GM23248 (cell line): ENCODE measurements at places on chromosomes 16 and 17. TPM values are rescaled to one million over a fixed set of nuclear protein-coding genes. Genes with fewer than 3 reads are reported as not detected.

FOXN1 gene
- not detected in 2 replicates for total RNA-seq

DNA sequence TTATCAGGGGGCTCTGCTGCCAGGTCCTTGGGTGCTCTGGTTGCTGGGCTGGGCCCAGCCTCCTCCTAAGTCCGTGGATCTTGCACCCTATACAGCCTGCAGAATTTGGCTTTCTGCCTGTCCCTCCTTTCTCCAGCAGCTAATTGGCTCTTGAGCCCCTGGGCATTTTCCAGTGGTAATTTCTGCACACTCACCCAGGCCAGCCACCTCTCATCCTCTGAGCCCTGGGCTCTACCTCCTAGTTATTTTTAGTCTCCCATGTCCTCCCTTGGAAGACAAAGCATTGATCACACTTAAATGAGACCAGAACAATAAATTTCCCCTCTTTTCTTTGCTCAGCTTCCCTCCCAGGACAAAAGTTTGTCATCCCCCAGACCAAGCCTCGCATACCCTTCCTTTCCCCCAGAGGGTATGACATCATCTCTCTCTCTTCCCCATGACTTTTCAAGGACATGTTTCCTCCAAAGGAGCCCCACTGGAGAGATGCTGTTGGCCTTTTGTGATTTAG lies 38.1 kb downstream of the C17orf75 start:
- no peak for DNase-seq

- DNase-seq = peak; percentile 82
Observed at GRCh38 chr16:4660454-4661007, 32.8 kb upstream of the NUDT16L1 start.

GRCh38 chr17:34567691-34568465 lies 11.5 kb upstream of the TMEM132E start:
- no peak for DNase-seq

GRCh38 chr16:79639576-79640311 lies 39.2 kb upstream of the MAF start:
- no peak for DNase-seq

GRCh38 chr17:74760404-74761105 lies 12.1 kb downstream of the NHERF1 start:
- no peak for DNase-seq

RNF222 gene
- not detected in 2 replicates for total RNA-seq

- no peak for DNase-seq
Observed at GRCh38 chr16:77514500-77515220, 79.8 kb upstream of the ADAMTS18 start.

- DNase-seq = peak; percentile 84
Observed at GRCh38 chr17:43846221-43846712, 709 bp upstream of the CD300LG start.

TNK1 gene
- total RNA-seq = 0.43 and 2.7 TPM in 2 replicates

DNA sequence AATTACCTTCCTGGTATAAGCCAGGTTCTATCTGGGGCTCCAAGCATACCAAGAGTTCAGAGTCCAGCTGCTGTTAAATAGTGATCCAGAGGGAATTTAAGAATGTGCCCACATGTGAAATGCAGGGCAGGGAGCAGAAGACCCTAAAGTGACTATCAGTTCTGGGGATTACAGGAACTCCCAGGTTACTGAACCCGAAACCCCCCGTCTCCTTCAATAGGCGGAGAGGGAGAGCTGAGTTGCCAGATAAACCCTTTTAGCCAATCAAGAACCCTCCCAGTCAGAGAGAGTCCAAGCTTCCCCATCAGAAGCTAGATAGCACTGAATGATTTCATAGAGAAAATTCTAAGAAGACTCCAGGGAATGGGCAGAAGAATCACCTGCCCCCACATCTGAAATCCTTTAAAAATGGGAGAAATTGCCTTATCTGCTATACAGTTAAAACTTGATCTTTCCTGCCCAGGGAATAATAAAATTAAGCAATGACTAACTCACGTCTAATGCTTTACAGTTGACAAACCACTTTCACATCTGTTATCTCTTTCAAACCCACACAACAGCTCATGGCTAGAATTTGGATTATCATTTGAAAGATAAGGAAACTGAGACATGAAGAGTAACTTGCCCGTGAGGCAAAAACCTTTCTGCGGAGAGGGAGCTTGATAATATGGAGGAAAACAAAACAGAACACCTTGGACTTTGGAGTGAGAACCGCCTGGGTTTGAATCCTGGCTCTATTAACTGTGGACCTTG lies 10.2 kb downstream of the NOG start:
- DNase-seq = no peak

ADAD2 gene
- total RNA-seq = not detected in 2 replicates

CDRT15 gene
- total RNA-seq = not detected in 2 replicates

GRCh38 chr17:78986048-78986648 lies 6.4 kb upstream of the LGALS3BP start:
- DNase-seq = peak; percentile 58

GRCh38 chr17:9728005-9728404 lies 63.4 kb downstream of the DHRS7C start:
- DNase-seq = no peak

DNA sequence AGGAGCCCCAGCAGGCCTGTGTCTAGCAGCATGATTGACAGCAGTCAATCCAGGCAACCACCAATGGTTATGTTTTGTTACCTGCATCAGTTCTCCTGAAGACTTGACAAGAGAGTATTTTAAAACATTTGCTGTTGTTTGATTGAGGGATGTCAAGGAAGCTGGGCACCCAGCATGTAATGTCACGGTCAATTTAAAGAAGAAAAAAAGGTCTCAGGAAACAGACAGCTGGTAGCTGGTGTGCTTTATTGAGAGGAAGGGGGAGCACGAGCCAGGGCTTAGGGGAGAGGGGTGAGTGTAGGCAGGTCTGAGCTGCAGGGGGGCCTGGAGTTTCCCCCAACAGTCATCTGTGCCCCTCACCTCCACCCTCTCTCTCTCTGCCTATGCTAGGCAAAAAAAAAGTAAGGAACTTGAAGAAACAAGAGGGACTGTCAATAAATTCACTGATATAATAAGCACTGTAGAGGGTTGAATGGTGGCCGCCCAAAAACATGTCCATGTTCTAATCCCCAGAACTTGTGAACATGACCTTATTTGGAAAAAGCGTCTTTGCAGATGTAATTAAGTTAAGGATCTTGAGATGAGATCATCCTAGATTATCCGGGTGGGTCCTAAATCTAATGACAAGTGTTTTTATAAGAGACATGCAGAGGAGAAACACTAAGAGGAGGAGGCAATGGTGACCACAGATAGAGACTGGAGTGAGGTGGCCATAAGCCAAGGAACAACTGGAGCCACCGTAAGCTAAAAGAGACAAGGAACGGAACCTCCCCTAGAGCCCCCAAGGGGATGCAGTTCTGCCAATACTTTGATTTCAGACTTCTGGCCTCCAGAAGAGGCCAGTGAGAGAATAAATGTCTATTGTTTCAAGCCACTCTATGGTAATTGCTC lies 14.5 kb downstream of the TSPOAP1 start:
- DNase-seq = no peak

ABR gene
- 31.0 and 38.2 TPM in 2 replicates for total RNA-seq

- no peak for DNase-seq
Observed at GRCh38 chr16:20203272-20203671, 124.0 kb downstream of the GP2 start.

DNA sequence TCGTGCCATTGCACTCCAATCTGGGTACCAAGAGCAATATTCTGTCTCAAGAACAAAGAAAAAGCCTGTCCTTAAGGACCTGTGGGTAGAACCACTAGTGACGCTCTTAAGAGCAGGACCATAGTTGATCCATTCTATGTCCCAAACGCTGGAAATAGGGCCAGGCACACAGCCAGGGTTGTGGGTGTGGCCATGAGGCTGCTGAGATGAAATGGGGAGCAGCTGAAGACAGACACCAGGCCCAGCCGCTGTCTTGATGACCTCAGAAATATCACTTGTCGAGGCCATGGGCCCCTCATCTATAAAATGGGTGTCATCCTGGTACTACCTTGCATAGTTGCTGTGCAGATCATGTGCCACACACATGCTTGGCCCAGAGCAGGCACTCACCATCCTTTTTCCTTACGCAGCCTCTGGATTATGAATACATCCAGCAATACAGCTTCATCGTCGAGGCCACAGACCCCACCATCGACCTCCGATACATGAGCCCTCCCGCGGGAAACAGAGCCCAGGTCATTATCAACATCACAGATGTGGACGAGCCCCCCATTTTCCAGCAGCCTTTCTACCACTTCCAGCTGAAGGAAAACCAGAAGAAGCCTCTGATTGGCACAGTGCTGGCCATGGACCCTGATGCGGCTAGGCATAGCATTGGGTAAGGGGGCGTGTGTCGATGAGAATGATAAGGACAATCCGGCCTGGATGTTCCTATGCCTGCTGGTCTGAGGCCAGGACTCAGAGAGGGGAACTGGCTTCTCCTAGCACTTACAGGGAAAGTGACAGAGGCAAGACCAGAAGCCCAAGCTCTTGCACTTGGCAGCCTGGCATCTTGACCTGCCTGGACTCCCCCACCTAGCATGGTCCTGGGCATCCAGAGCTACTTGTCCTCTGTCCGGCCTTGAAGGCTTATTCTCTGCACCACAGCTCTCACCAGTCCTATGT lies 25.5 kb downstream of the CDH5 start:
- DNase-seq = no peak

CEP295NL gene
- total RNA-seq = 0.11 and 1.0 TPM in 2 replicates

GRCh38 chr17:82931699-82932517 lies 92.1 kb upstream of the ZNF750 start:
- DNase-seq = peak; percentile 93

- no peak for DNase-seq
Observed at GRCh38 chr16:529012-529575, 1.6 kb downstream of the CAPN15 start.

- peak; percentile 38 for DNase-seq
Observed at GRCh38 chr17:79842656-79843473, 3.6 kb upstream of the CBX4 start.

RHBDF1 gene
- 54.6 and 61.7 TPM in 2 replicates for total RNA-seq

DNA sequence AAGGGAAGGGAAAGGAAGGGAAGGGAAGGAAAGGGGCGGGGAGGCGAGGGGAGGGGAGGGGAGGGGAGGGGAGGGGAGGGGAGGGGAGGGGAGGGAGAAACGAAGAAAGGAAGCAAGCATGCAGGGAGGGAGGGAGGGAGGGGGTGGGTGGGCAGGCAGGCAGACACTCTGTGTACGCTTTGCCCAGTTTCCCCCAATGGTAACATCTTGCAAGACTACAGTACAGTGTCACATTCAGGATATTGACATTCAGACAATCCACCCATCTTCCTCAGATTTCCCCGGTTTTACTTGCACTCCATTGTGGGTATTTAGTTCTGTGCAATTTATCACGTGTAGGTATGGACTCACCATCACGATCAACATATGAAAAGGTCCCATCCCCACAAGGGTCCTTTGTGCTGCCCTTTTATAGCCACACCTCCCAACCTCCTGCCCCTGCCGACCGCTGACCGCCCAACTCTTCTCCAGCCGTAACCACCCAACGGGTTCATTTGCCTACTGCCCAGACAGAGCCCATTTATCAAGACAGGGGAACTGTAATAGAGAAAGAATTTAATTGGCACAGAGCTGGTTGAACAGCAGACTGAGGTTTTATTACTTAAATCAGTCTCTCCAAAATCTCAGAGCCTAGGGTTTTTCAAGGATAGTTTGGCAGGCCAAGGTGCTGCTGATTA lies 91.4 kb upstream of the FA2H start:
- DNase-seq = peak; percentile 43

DNA sequence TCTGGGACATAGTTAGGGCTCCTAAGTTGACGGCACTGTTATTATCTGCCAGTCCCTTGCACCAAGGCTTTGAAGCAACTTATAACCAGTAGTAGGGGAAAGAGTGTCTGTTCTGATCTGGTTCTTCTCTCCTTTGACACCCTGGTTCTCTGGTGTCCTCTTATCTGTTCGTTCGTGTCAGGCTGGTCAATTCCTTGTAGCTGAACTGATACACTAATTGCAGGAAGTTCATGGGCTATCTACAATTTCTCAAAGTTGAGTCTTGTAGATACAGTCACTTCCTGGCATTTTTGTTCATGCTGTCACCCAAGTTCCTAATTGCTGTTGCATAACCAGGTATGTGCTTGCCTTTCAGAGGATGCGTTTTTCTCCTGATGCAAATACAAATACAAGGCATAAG lies 17.3 kb upstream of the MYO1D start:
- DNase-seq = peak; percentile 55

DNA sequence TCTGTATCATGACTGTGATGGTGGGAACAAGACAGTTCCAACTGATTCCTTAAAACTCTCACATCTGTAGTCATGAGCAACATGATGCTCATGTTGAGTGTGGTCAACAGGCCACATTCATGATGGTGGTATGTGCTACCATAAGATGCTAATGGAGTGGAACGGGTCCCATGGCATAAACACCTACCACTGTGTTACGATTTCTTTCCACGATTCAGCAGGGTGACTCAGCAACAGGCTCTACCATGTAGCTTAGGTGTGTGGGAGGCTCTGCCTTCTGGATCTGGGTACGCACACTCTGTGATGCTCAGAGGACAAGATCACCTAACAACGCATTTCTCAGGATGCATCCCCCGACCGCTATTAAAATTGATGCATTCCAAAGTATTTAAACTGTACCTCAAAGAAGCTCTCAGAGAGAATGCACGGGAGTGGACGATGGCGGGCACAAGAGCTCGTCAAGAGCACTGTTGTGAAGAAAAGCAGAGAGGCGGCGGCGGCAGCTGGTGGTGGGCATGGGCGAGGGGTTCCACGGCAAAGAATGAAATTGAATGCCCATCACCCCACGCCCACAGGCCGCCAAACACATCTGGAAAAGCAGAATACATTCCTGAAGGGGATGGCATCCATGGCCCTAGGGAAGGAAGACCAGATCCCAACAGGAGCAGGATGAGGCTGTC lies 133.3 kb downstream of the ZNF778 start:
- DNase-seq = peak; percentile 46

DNA sequence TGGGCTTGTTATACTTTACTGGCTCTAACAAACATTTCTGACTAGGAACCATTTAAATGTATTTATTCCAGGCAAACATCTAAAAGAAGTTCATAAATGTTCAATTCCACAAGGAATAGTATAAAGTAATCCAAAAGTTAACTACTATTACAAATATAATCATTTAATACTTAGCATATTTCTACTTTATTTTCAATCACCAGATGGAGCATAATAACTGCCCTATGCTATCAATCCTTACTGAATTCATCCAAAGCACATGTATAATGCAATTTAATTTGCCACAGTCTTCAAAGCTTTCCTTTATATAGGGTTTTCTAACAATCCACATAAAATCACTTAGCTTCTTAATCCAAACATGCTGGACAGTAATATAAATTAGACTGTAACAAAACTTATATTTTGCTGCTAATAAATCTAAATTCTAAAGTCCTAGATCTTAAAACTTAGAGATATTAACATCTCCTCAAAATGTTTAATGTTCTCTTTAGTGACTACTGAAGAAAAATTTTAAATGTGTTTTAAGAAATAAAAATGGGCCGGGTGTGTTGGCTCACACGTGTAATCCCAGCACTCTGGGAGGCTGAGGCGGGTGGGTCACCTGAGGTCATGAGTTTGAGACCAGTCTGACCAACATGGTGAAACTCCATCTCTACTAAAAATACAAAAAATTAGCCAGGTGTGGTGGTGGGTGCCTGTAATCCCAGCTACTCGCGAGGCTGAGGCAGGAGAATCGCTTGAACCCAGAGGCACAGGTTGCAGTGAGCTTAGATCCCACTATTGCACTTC lies 5.9 kb downstream of the MEIOB start:
- DNase-seq = no peak
